Brain pericyte (primary cell): ENCODE measurements at places on chromosomes 2 and 18.

DNA sequence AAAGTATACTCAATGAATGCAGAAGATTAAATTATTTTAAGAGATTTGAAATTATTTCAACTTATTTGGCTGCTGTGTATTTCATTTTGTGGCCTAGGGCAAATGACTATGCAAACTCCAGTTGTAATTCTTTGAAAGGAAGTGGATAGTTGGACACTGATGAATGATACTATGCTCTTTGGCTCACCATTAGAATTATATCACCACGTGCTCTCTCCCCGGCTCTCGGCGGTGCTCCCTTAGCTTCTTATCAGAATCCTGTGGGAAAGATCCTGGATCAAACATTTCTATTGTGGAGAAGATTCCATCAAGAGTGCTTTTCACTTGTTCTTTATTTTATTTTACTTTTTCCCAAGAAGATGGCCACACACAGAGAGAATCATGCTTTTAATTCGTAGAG, 55.2 kb downstream of the ADCYAP1 start:
- no peak for DNase-seq

DNA sequence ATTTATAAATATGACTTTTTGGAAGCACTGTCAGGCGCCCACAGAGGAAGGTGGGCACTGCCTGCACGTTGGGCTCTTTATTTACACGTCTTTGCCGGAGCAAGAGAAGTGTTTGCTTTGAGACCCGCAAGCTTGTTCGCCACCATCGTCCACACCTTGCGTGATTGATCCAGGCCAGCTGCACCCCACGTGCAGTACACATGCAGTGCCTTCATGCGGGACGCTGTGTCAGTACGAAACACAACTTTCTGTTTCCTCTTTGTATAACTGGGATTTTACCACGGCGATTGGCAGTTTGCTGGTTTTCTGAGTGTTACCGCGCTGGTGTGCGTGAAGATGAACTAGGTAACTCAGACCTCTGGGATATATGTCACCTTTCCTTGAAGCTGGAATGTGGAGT, 571.0 kb upstream of the SALL3 start:
- no peak for DNase-seq

GRCh38 chr2:145777914-145778313, 1258.0 kb upstream of the ZEB2 start:
- DNase-seq = no peak

DNA sequence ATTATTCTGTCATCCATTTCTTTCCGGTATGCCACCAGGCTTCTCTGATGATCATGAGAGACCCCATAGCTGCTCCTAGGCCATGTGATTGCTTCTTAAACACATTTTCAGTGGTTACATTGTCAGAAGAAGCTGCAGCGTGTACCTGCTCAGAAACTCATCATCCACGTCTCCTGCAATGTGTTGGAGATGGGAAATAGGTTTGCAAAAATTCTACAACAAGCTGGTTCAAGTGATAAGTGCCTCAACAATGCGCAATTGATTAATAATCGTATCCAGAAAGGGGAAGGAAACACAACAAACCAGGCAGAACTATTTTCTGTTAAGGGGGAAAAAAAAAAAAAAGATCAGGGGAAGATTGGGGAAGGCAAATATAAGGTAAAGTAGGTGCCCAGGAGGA, 75.7 kb upstream of the THUMPD2 start:
- no peak for DNase-seq

DNA sequence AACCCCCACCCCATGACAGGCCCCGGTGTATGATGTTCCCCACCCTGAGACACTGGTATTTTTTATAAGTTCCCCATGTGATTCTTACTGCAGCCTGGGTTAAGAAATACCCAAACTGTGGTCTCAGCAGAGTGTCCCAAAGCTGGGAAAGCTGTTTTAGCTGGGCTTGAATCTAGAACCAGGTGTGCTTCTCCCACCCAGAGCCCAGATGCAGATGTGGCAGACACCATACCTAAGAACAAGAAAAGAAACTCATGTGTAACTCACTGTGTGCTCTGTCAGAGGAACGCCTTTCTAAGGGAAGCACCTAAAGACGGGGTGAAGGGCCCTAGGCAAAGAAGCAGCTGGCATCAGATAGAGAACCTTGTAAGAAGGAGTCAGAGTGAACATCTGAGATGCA, 23.9 kb downstream of the DOK1 start:
- no peak for DNase-seq

GRCh38 chr2:129224022-129224421, 755.4 kb upstream of the RAB6C start:
- DNase-seq = no peak

DNA sequence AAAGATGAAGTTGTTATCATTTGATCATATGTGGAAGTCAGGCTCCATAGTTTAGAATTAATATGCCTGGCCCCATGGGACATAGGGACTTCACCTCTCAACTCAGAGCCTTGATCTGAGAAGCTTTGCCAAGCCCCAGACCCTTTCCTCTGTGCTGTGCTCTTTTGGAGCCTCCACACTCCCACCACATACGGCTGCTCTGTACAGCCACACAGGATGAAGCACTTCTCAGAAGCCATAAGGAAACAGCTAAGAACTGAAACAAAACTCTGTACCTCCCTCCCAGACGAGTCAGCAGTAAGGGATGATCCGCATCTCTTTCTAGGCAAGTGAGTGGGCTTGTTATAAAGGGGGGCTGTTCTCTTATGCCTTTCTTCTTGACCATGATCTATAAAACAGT, 66.5 kb downstream of the CAB39 start:
- DNase-seq = no peak

DNA sequence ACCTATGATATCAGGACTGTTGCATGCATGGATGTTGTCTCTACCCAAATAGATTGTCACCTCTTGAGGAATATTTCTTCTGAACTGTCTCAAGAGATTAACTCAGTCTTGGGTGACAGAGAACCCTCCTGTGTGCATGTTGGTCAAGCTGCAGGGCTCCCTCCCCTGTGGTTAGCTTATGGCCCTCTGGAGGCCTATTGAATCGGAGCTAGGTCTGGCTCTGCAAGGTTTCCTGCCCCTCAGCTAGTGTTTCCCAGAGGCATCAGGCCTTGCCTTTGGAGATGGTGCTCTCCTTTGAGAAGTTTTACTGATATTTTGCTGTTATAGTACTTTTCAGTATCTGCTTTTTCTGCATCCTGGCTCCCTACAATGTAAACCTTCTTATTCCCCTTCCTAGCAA, 769.2 kb upstream of the FAM98A start:
- no peak for DNase-seq

DNA sequence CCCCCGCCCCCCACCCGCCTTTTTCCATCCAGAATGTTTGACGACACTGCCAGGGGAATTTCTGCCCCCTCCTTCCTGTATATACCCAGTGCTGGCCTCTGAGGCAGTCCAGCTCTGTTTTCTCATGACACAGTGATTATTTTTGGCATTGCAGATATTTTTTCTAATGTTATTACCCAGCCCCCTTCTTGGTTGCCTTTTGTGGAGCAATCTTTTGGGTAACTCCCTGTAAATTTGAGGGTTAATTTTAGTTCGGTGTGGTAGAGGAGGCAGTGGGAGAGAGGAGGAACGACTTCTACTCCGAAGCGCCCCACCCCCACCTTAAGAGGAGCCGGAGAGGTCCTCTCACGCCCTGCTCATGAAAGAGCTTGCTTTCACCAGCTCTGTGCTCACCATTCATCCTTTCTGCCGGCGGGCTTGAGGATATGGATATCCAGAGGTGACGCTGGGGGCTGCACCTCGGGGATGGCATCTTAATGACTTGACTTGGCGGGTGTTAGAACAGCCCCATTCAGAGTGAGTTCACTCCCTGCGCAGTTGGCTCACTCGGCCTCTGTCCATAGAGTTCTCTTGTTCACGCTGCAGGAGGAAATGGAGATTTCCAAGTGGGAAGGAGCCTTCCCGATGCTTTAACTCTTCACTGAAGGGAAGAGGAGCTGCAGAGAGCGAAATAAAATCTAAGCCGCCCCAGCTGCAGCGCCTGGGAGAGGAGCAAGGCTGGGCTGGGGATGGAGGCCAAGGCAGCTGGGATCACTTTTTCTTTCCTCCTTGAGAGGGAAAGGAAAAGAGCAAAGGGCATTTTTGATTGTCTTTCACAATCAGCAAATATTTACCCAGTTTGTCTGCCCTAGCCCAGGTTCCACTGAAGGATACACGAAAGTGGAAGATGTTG, 38.4 kb downstream of the EPAS1 start:
- peak; percentile 50 for DNase-seq
